ENCODE measurements at places on chromosomes 6 and 20.

GRCh38 chr6:112188906-112189305 is 65.5 kb downstream of the LAMA4 start:
- DNase-seq = no peak

DNA sequence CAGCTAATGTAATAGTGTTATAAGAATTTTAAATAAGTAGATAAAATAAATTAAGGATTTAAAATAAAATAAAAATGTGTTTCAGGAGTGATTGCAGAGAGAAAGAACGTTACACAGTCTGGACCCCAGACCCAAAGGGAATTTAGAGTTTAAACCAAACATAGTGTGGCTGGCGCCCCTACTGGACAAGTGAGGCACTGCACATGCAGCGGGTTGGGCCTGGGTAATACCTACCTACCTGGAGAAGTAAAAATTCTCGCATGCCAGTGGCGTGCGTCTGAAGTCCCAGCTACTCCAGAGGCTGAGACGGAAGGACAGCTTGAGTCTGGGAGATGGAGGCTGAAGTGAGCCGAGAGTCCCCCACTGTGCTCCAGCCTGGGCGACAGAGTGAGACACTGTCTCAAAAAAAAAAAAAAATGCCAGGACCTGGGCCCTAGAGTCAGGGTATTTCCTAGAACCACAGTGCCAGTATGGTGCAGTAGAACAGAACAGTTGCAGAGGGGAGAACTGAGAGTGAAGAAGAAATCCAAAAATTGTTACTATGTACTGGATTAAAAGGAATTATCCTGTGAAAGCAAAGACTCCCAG is 71.4 kb upstream of the TCF21 start:
- DNase-seq = no peak

DNA sequence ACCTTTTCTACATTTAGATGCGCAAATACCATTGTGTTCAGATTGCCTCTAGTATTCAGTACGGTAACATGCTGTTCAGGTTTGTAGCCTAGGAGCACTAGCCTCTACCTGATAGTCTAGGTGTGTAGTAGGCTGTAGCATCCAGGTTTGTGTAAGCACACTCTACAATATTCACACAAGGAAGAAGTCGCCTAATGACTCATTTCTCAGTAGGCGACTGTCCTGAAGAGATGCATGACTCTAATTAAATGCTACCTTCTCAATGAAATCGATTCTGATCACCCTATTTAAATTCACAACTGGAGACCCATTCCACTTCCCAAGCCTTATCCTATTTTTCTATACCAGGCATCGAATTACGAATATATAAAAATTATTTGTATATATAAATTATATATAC is 1.3 kb downstream of the MCUR1 start:
- DNase-seq = no peak

DNA sequence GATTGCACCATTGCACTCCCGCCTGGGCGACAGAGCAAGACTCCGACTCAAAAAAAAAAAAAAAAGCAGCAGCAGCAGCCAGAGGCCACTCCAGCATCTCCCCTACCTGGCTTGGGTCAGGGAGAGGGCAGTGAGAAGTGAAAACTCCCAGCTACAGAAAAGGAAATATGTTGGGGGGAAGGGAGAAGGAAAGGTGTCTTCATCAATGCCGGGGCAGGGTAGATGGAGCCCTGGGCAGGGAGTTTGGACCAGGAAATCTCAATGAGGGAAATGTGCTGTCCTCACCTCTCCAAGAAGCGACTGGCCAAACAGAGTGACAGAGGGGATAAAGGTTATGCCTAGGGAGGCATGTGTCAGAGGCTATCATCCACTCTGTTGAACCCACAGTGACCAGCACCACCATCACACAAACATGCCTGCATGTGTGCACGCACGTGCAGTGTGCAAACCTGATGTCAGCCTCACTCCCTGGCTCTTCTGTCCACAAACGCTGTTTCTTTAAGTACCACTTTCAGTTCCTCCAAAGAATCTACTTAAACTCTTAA is 887 bp upstream of the AIF1 start:
- no peak for DNase-seq

DNA sequence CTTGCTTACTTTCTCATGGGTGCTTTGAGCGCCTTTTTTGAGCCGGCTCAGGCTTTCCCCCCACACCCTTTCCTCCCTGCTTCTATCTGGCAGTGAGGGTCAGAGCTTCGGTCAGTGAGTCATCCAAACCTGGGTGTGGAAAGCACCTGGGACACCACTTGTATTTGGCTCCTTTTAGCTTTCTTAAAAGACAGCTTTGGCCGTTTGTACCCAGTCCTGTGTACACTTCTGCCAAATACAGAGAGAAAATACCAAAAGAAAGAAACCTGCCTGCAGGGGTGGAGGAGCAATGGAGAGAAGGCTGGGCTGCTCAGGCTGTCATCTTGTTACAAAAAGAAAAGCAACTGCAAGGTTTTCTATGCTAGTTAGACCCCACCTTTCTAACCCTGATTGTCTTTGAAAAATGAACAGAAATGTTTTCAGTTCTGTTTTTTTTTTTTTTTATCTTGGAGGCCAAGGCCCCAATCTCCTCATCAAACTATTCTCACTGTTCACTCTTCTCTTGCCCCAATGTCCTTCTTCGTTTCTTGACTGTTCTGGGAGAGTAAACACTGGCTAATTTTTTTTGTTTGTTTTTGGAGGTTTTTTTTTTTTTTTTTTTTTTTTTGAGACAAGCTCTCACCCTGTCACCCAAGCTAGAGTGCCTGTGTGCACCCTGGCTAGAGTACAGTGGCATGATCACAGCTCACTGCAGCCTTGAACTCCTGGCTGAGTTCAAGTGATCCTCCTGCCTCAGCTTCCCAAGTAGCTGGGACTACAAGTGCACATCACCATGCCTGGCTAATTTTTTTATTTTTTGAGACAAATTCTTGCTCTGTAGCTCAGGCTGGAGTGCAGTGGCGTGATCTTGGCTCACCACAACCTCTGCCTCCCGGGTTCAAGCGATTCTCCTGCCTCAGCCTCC is 76.4 kb downstream of the SSR1 start:
- DNase-seq = peak; percentile 68

DNA sequence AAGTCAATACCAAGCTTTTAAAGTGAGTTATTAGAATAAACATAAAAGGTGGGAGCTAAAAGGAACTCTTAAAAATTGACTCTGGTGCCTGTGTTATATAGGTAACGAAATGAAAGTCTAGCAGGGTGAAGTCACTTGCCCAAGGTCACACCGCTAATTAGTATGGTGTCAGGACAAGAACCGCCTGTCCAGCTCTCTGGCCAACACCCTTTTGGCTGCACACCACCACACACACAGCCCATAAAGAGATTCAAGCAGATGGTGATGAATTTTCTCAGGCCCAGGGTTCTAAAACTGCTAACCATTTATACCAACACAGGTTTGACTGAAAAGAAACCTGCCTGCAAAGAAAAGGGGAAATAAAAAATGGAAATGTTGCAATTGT is 20.2 kb downstream of the GFOD1 start:
- no peak for DNase-seq

- no peak for DNase-seq
Observed at GRCh38 chr20:23939063-23939462, 49.5 kb downstream of the GGTLC1 start.

DNA sequence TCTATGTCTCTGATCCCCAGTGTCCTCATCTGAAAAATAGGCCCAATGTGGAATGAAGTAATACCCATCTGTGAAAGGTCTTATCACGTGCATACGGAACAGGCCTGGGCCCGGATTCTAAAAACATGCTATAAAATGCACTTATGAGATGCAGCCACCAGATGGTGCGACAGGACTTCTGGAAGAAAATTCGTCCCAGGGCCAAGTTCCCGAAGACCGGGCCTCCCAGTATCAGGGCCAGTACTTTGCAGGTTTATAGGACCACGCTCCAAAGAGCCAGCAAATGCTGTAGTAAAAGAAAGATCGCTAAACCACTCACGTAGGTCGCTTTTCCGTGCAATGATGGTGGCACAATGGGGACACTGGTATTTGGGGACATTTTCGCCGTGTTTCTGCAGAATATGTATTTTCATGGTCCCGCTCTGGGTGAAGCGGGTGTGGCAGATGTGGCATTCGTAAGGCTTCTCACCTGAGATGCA is 10.6 kb downstream of the CTCFL start:
- DNase-seq = peak; percentile 44

Measured in foreskin keratinocyte (primary cell).